ENCODE measurements at places on chromosomes 2 and 18.

- DNase-seq, result no peak
These were observed 8.6 kb downstream of the SGO2 start for GRCh38 chr2:200534572-200534971.

DNA sequence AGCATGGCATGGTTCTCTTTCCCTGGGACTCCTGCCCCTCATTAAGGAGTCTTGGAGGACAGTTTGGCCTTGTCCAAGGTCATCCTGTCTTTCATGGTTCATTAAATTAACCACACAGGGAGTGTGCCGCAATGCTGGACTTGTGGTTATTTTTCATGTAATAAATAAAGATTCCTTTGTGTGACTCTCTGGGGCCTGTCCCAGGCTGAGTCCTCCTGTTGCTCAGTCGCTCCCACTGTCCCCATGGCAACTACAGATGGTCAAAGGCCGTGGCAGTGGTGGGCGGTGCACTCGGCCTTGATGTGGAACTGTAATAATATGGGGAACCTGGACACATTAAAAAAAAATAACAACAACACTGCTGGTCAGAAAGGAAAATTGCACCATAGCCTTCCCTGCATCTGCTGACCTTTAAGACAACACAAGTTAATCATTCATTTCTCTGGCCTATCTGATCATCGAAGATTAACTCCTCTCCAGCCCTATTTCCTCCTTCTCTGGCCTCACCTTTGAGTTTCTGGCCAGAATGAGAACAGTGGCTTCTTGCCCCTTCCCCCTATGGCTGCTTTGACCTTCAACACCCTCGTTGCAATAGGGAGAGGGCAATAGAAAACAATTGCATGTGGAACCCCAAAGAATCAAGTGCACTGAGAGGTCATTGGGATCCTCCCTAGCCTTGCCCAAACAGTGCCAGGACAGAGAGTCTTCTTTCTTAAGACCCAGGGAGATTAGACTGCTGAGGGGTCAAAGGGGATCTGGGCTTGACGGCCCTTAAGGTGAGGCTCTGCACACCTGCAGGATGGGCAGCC is 44.7 kb downstream of the PSD4 start:
- no peak for DNase-seq

DNA sequence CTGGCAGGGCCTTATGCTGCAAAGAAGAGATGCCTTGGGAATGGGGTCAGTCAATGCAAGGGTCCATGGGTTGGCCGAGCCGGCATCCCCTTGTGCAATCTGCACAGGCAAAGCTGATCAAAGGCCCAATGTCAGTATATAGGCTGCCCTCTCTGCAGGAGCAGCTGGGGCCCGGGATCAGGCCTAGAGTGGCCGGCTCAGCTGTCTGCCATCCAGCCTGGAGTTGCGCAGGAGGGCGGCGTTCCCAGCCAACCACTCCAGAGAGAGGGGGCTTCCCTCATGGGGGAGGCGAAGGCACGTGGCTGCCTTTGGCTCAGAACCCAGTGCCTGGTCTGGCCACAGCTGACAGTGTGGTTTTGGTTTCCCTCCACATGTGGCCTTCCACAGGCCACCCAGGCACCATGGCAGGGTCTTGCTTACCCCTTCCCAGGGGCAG is 3.9 kb downstream of the INPP5D start:
- no peak for DNase-seq

DNA sequence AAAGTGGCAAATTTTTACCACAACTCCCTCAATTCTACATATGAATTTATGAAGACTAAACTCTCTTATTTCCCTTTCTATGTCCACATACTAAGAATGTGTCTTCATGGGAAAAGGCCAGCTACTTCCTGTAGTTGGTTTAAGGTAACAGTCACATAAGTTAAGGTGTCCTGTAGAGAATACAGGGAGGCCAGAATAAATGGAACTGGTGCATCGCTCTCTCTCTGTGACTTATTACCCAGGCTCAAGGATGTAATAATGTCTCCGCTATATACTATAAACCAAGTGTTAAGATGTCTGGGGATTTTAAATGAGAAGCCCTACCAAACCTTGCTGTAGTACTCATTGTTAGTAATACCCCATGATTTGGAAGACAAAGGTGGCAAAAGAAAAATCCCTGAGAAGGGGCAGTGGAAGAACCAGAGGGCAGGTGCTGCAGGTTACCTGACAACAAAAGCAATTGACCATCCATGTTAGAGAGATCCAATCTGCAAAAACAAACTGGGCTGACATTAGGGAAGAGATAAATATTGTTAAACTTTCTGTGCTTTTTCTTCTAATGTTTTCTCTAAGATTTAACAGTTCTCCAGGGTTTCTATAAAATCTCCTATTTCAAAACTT is 372.8 kb downstream of the TMX3 start:
- no peak for DNase-seq

- DNase-seq, result no peak
These were observed 962 bp upstream of the GPR155 start for GRCh38 chr2:174487820-174488162.

DNA sequence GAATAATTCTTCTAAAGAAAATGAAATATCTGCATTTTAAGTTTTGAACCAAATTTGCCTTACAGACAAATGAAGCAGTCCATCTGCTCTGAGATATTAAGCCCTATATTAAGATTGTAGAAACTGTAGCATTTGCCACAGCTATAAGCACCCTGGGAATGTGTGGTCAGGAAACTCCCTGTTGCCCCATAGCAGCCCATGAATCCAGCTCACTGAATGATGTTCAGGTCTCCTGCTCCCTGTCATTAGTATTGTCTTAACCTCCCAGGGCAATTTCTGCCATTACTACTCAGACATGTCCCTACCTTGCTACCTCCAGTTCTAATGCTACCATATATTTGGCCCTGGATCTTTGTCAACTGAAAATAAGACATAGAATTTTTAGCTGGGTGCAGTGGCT is 41.1 kb downstream of the CDK15 start:
- no peak for DNase-seq

DNA sequence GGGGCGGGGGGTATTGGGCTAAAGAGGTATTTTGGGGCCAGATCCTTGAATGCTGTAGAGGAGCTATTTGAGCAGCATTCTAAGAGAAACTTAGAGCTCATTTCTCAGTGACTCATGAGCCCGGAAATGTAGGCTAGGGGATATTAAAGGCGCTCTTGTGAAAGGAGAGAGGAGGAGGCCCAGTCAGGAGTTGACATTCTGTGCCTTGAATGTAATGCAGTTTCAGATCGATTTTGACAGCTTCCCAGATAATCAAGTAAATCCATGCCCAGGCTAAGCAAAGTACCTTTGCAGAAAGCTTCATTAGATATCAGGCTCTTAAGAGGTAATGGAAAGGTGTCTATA is 1.5 kb downstream of the CAB39 start:
- no peak for DNase-seq

All from NCI-H1105 treated with DMSO at 0.1 percent for 48 hours (cell line).